ENCODE measurements at places on chromosomes 16 and 17.
A peak's percentile ranks its signal among the peaks of the same experiment; 100 is the strongest.

- no peak for DNase-seq
Measured at GRCh38 chr16:88690341-88691128, 4.2 kb upstream of the SNAI3 start.

DNA sequence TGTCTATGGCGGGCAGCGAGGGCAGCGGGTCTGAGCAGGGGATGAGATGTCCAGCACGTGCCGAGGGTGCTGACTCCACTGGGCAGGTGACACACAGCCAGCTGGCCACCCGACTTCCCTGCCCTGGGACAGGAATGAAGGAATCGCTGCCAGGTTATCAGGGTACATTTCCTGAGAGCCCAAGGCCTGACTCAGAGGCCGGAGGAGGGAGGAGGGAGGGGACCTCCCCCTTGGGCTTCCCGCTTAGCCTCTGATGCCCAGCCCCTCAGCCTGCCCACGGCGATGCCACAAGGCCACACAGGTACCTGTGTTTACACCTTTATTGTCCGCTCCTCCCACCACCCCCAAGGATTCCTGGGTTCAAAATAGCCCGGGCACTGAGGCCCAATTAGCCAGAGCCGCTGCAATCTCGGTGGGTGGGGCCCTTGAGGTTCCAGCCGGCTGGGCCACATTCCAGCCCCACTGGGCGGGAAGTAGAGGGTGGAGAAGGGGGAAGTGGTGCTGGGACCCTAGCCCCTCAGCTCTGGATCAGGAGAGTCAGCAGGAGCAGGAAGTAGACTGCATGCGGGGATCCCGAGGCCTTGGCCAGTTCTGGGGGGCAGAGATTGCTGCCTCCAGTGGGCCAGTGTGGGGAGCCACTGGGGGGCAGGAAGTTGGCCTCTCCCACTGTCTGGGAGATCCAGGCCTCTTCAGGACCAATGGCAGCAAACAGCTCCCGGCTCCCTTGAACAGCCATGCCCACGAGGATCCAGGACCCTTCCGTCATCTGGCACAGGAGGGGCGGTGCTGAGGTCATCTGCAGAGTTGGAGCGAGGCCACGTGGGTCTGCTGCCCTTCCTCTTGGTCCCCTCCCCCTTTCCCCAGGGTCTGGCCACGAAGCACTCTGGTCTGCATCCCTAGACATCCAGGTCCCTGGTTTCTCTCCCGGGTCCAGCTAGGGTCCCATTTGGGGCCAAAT, 3.4 kb upstream of the PRSS8 start:
- DNase-seq = no peak

- DNase-seq = no peak
Measured at GRCh38 chr16:73143576-73144422, 95.9 kb upstream of the ZFHX3 start.

DNA sequence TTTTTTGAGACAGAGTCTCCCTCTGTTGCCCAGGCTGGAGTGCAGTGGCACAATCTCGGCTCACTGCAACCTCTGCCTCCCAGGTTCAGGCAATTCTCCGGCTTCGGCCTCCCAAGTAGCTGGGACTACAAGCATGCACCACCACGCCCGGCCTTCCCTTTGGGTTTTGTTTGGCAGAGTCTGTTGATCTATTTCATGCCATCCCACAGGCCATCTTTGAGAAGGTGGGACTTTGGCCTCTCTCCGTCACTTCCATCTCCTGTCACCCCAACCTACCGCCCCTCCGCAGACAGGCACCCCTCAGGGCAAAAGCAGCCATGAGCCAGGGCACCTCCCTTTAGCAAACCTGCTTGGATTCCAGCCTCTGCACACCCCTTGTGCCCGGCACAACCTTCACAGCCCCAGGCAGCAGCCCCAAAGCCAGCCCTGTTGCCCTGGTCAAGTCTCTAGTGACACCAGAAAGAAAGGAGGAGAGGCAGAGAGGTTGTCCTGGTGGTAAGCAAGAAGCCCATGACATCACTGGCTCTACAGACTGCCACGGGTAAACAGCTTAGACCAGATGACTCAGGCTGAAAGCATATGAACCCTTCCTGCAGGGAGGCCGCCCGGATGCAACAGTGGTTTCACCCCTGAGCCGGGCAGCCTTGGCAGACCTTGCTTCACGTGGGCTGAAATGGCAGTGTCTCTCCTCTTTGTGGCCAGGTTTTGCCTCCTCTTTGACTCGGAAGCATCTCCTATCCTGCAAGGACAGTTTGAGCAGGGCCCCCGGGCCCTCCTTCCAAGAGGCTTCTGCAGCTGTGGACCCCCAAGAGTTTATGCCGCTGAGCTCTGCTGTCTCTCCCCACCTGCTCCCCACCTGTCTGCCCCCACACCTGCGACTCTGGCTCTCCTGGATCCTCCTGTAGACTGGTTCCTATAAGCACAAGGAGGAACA, 8.1 kb upstream of the TIMP2 start:
- peak; percentile 32 for DNase-seq

- no peak for DNase-seq
Measured at GRCh38 chr16:86026916-86027315, 128.0 kb downstream of the IRF8 start.

DNA sequence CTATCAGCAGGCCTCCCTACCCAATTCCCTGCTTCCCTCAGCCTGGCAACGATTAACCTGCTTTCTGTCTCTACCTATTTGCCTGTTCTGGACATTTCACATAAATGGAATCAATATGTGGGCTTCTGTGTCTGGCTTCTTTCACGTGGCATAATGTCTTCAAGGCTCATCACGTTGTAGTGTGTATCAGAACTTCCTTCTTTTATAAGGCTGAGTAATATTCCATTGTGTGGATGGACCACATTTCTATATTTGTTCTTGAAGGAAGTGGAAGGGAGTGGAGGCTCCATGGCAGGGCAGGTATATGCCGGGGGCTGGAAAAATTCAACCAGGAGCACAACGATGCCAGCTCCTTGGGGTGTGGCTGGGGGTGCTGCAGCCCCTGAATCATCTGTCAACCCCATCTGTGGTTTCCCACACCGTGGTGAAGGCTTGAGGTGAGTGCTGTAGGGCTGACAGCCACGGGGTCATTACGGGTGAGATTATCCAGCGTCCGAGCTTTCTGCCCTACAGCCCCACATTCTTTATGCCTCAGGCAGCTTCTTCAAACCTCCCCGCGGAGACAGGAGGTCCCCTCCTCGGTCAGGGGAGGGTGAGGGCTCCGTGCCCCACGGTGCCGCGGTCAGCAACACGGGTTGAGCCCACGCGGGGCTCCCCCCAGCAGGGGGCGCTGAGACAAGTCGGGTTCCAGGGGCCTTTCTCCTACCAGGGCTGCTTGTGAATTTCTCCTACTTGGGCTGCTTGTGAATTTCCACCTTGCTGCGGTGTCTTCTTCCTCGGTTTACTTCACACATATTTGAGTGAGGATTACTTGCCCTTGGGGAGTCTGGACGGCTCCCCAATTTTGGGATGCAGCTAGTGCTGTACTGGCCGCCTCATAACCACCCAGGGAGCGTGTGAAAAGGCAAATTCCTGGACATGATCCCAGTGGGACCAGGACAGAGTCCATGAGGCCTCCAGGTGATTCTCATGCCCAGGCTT, 18.3 kb upstream of the WFIKKN2 start:
- peak; percentile 34 for DNase-seq

DNA sequence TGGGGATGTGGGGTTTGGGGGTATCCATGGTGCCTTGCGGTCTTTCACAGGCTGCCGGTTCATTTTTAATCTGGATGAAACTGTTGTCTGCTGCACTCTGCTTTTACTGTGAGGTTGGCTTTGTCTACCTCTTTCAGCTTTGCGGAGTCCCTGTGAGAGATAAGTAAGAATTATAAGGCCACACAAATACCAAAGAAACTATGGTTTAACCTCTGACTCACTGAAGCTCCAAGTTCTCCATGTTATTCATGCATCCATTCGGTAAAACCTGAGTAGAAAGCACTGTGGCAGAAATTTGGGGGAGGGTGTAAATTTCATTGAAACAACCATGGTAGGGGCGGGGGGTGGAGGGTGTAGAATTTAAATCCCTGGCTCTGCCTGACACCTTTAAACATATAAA, 30.5 kb downstream of the KIAA0753 start:
- DNase-seq = no peak

GRCh38 chr16:11213373-11213772, 42.6 kb downstream of the SOCS1 start:
- no peak for DNase-seq

GRCh38 chr17:7560172-7561027, 1.3 kb upstream of the SENP3 start:
- peak; percentile 47 for DNase-seq

DNA sequence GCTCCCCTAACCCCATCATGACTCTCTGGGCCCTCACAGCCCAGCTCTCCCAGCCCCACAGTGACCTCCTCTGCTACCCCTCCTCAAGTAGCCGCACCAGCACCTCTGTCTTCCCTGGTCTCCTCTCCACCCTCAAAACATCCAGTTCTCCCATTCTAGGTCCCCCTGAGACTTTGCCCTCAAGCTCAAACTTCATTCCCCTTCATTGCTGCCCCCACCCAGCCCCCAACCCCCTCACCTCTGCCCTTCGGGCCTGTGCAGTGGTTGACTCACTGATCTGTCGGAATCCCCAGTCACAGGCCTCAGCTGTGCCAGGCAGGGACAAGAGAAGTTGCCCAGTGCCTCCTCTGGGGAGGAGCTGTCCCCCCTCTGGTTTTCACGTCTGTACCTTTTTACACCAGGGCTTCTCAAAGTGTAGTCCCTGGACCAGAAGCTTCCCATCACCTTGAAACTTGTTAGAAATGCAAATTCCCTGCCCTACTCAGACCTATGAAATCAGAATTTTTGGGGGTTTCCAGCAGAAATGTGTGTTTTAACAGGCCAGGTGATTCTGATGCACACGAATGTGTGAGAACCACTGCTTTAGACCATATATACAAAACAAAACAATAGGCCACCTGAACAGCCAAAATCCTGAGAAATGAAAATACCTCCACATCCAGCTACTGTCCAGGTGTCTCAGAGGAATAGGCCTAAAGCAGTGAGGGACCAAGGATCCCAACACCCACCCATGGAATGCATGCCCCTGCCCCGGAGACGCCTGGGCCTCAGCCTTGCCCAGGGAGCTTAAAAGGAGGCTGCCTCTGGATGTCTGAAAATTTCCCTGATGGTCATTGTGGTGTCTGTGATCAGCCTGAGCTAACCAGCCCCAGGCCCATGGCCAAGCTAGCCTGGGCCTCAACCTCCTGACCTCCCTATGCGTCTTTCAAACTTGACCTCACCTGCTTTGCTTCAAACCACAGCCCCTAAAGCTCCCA, 853 bp upstream of the DOK4 start:
- DNase-seq = no peak

DNA sequence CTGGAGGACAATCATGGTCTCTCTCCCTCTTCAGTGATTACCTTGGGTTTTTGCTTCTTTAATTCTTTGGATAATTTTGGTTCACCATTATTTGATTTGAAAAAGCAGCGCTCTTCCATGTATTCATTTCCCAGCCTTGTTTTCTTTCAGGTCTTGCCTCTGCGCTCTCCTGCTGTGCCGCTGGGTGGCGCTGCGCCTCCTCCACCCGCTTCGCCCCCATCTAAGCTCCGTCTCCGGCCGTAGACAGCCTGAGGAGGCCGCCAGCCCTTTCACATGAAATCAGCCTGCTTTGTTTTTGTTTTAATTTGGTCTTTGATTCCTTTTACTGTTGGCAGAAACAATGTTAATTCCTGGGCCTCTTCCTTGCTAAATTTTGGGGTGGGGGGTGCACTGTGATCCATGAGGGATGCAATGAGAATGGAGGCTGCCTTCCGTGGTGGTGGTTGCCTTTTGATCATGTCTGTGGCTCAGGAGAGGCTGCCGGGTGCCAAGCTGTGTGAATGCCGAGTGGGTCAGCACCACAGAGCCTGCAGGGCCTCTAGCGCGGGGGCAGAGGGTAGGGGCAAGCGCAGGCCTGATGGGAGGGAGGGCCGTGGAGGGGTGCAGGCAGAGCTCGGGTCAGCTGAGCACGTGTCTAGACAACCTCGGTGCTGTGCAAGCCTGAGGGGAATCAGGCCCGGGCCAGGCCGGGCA, 64.1 kb downstream of the PLD6 start:
- peak; percentile 30 for DNase-seq

DNA sequence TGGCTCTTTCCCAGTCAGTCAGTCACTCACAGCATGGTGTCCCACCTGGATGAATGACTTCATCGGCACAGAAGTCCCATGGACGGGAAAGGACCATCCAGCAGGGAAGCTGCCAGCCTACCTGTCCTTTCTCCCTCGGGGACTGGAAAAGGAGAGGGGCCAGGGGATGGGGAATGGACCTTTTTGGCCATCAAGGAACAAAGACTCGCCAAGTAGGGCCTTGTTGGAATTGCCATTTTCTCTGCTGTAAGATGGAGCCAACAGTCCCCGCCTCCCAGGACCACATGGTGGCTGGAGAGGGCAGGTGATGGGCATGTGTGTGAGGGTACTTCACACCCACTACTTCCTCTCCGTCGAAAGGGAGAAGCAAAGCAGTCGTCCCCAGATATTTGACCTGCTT, 67.8 kb upstream of the LHX1 start:
- no peak for DNase-seq
